ENCODE measurements at places on chromosomes 2 and 18. TPM values are rescaled to one million over a fixed set of nuclear protein-coding genes. Genes with fewer than 3 reads are reported as not detected.

The MOGAT1 gene
- total RNA-seq = not detected

- no peak for DNase-seq
Observed at GRCh38 chr2:239758279-239758877, 266.8 kb downstream of the NDUFA10 start.

DNA sequence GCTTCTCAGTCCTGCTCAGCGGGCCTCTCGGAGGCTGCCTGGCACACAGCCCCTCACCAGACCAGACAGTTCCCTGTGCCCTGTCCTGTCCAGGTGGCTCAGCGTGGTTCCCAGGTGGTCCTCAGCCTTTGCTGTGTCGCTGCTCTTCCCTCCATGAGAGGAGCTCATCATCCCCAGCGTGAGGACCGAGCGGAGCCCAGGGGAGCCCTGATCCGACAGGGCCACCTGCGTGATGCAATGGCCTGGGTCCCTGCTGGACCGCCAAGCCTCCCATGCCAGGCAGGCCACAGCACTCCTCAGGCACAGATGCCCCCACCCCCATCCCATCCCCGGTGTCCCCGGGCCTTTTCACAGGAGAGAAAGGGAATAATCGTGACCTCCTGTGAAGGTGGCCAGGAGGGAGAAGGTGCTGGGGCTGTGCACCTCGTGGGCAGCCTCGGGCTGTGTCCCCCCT, 4.3 kb downstream of the GPC1 start:
- no peak for DNase-seq

The CRYGD gene
- total RNA-seq = not detected

DNA sequence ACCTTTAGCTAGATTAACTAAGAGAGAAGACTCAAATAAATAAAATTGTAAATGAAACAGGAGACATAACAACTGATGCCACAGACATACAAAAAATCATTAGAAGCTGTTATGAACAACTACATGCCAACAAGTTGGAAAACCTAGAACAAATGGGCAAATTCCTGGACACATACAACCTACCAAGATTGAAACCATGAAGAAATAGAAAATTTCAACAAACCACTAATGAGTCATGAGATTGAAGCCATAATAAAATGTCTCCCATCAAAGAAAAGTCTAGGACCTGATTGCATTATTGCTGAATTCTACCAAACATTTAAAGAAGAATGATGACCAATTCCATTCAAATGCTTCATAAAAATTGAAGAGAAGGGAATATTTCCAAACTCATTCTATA, 54.3 kb downstream of the ST3GAL5 start:
- DNase-seq = no peak

DNA sequence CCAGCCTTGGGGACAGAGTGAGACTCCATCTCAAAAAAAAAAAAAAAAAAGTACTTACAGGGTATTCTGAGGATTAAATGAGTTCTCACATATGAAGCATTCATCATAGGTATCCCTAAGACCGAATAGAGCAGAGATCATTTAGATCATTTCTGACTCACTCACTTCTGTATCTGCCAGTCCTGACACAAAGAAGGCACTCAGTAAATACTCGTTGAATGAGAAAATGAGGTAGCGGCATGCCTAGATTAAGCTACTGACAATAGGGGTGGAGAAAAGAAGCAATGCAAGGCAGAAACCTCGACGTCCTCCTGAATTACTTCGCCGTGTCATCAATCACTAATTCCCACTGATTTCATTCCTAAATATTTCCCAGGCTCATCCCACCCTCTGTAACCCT, 103.8 kb downstream of the GREB1L start:
- no peak for DNase-seq
